ENCODE measurements at places on chromosomes 4 and X.

DNA sequence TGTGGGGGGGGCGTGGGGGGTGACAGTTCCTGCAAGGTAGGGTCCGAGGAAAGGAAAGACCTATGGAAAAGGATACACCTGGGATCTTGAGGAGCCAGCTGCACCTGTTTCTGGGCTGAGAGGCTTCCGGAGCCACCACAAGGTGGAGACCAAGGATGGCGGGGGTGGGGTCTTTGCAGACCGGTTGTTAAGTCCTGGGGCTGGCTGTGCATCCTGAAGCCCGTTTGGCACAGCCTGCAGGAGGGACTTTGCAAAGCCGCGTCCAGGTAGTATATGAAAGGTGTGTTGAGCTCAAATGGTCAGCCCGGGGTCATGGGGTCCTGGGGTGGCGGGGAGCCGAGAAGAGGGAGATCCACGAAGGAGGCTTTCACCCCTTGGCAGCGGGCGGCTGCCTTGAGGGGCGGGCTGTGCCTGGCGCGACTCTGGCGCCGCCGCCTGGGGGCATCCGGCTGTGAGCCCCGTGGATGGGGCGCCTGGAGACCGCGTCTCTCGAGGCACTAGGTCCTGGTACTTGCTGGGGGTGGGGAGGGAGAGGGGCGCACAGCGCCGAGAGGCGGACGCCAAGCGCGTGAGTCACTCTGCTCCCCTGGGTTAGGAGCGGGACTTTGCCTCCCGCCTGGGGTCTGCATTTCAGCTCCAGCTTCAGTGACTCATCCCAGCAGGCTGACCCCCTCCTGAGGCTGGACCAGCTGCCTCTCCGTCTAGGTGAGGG, 58.2 kb upstream of the DYNLT3 start:
- DNase-seq = peak; percentile 32

DNA sequence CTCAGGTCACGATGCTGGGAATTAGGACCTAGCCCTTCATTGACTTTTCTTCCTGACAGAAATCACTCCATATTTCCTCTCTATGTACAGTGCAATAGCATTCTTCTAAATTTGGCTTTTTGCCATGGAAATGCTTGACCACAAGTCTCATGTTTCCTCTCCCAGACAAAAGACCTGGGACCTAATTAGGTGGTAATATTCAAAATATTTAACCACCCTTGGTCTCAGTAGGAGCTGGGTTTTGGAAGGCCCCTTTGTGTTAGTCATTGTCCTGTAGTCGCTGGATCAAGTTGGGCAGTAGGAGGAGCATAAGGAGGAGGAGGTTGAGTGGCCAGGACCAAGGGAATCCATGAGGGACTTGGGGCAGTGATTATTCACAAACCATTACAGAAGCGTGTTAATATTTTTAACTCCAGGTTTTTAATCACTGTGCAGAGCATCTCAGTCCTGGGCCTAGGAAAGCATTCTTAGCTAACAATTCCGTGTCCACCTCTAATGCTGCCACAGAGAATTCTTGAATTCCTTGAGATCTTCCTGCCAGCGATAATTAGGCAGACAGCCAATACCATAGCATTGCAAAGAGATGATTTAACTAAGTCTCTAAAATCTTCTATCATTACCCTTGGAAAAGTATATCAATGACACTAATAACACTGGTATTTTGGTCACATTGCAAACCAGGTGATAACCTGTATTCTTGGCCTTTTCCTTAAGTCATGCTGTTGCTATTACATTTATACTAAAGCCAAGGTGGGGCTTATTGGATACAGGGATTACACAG, 25.0 kb upstream of the SHROOM4 start:
- DNase-seq = no peak

GRCh38 chr4:83660578-83660977, 124.7 kb downstream of the GPAT3 start:
- no peak for DNase-seq

DNA sequence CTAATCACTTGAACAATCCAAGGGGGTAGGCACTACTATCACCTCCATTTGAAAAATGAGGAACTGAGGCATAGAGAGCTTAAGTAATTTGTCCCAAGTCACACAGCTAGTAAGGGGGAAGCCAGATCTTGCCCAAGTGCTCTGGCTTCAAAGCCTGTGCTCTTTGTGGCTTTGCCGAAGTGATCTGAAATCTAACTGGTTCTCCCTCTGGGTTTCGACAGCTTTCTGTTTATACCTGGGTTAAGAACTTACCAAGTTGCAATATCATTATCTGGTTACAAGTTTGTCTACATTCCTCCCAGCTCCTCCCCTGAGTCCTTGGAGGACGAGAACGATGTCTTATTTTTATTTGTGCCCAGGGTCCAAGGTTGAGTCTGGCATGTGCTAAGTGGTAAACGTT, 125.3 kb upstream of the RAI2 start:
- DNase-seq = no peak

DNA sequence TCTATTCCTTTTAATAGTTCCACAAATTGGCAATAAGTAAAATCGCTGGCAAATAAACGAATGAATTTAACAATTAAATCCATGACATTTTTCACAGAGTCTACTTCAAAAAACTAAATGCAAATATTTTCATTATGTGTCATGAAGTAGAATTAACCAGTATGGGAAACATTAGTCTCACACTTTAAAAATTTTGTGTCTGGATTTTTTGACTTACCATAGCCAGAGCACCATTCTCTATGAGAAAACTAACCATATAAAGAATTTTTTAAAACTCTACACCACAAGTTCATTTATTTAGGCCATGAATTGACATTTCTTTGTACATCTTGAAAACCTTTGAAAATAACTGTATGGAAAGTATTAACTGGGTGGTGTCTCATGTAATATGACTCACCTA, 41.2 kb downstream of the PRDM5 start:
- DNase-seq = no peak

DNA sequence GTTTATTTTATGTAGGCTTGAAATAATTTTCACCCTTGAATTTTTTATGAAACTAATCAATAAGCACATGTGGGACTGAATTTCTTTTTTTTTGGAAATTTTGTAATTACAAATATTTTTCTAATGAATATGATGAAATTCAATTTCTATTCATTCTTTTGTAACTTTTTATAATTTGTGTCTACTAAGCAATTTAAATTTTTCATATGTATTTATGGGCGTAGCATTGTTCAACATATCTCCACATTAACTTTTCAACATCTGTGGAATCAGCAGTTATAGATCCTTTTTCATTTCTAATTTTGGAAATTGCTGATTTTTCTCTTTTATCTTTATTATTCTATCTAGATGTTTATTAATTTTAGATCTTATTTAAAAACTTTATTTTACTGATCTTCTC, 1320.3 kb downstream of the C4orf33 start:
- no peak for DNase-seq

GRCh38 chrX:154986826-154987575, 35.5 kb downstream of the F8 start:
- DNase-seq = no peak

DNA sequence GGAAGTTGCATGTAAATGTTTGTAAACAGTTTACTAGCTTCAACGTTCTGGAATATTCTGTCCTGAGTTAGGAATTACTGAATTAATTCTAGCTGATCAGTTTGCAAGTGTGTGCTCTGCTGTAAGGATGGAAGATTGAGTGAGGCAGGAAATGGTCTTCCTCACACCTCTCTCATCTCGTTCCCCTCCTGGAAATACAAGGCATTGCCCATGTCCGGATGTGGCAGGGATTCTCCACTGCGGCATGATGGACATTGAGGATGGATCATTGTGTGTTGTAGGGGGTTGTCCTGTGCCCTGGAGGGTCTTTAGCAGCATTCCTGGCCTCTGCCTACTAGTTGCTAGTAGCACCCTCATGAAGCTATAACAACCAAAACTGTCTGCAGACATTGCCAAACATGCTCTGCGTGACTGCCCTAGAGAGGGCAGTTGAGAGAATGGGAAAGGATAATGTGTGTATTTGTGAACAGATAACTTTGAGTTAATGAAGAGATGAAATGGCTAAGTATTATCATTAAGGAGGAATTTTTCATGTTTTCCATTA, 12.6 kb downstream of the CA5B start:
- no peak for DNase-seq

DNA sequence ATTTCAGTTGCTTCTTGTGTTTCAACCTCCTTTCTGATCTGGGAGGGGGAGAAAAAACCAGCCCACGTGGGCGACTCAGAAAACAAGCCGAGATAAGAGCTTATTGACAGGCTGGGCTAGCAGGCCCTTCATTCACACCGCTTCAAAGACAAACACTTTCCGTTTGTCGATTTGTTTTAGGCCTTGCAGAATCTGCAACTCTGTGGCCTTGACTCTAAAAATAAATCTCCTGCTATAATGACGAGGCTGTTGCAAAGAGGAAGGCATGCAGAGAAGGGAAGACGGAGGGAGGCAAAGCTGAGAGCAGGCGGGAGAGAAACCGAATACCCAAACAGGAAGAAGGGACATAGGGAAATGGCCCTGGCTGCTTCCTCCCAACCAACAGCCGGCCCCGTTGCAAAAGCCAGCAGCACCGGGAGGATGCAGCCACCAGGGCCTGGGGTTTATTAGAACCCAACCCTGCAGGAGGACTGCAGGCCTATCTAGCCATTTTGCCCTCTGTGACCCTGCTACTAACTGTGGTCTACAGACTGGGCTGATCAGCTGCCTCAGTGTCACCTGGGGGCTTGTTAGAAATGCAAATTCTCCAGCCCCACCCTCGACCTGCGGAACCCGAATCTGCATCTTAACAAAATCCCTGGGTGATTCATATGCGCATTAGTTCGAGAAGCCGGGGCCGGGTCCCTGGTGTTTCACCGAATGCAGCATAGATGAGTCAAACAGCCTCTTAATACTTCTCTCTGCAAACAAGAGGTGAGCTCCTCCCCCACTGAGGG, 325.5 kb downstream of the BCOR start:
- DNase-seq = no peak
